Cortex of kidney (tissue), 1 donor: ENCODE measurements at places on chromosomes 6 and 20.

DNA sequence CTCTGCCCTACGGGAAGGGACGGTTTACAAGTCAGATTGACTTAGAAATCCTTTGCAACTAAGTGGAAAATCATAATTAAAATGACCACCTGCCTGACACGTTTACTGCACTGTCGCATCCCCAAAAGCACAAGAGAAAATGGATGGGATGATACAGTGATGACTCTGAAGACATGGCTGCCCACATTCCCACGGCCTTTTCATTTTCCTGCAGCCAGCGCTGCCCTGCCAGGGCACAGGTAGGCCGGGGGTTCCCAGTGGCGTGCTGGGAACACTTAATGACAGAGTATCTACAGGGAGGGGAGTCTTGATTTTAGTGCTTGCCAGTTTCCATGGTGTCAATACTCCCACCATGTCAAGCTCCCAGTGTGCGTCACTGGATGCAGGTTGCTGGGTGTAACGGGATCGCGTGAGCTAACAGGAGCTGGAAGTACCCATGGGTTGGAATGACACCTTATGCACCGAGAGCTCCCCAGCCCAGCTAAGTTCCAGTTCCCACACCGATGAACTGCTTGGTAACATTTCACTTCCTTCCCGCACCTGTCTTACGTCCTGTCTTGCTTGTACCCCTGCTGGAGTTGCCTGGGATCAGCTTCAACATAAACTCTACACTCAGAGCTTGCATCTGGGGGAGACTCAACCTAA lies 129.0 kb downstream of the ANKRD60 start:
- DNase-seq: no peak

- DNase-seq: no peak
Observed at GRCh38 chr6:47004463-47004862, 37.7 kb downstream of the ADGRF1 start.

DNA sequence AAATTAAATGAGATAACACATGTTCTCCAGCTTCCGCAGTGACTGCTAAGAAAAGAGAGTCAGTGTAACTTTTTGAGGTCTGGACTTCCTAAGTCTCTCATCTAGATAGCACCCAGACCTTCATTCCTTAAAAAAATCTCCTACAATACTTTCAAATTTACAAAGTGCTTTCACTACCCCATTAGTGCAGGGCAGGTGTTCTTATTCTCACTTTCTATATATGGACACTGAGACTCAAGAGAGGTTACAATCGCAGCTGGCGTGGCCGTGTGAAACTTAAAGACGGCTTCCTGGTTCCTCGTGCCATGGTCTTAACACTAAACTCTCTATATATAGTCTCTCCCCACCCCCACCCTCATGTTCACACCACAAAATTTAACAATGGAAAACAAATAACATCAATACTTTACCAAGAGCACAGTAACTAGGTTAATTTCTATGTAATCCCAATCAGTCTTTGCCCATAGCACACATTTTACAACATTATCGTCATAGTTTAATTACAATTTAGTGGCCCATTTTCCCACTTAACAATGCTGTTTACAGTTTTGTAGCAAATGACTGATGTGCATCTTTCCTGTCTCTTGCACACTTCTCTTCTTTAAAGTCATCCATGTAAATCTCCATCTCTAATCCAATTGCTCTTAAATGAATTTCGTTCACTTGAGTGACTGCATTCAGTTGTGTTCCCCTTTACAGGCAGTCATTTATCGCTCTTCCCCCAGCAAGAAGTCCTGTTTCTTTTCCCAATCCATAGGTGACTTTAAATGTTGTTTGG lies 78.8 kb upstream of the ARID1B start:
- no peak for DNase-seq

DNA sequence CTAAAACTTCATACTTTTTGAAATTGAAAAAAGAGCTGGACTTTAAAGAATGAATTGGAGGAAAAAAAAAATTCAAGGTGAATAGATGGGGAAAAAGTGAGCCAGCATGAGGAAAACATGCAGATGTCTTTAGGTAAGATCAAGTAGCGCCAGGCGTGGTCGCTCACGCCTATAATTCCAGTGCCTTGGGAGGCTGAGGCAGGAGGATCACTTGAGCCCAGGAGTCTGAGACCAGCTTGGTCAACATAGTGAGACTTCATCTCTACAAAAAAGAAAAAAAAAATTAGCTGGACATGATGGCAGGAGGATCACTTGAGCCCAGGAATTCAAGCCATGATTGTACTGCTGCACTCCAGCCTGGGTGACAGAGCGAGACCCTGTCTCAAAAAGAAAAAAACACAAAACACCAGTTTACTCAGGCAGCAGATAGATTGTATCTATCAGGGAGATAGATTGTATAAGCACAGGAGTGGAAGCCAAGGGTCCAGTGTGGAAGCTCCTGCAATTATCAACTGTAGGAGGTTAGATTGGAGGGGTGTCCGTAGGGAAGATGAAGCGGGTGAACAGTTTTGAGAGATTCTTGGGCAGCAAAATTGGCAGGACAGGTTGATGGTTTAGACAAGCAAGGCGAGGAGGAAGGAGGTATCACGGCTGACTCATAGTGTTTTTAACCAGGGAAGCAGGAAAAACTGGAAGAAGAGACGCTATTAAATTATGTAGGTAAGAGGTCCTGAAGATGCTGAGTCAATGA lies 97.6 kb upstream of the ZNF217 start:
- DNase-seq: no peak

DNA sequence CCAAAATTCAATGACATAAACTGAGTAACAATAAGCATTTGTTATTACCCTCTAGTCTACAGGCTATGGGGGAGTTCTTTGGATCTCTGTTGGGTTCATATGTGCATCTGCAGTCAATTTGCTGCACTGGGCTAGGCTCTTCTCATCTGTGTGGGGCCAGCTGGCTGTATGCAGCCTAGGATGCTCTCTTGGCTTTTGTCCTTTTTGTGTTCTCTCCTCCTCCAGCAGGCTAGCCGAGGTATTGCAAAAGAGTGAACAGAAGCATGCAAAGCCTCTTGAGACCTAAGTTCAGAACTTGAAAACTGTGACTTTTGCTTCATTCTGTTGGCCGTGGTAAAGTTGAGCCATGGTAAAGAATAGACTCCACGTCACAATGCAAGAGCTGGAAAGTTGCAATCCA lies 62.8 kb upstream of the FOXO3 start:
- no peak for DNase-seq
